ENCODE measurements at places on chromosomes 7 and 10.

DNA sequence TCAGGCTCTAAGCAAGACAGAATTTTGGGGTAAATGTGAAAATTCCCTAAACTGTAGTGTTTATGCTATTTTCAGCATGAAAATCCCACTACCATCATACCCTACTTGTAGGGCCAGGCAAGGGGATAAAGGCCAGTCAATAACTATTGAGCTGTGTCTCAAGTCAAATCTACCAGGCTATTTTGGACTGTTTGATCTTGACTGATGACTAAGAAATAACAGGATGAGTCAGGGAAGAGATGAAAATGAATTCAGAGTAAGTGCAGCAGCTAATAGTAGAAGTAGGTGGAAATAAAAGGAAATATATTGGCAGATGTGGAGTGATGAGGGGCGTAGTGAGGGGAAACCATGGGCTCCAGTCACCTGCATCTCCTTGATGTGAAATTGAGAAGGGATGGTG, 225.8 kb upstream of the PHYHIPL start:
- DNase-seq, result no peak

- DNase-seq, result no peak
Observed at GRCh38 chr10:112275512-112276245, 7.5 kb upstream of the TECTB start.

GRCh38 chr10:12873172-12873571, 128.3 kb downstream of the CCDC3 start:
- no peak for DNase-seq

GRCh38 chr7:104552102-104552501, 223.7 kb downstream of the LHFPL3 start:
- DNase-seq, result no peak

DNA sequence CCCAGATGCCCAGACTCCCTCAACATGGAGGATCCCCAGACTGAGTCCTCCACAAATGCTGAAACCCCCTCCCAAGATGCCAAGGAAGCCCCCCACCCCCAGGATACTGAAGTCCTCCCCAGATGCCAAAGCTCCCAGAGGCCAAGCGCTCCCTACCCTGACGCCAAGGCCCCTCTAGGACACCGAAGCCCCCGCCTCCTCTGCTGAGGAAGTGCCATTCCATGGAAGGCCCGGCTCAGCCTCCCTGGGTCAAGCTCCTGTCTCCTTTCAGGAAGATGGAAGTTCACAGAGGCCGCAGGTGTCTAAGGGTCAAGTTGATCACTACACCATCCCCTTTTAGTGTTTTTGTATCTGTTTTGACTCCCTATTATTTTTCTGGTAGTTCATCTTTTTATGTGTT, 606.8 kb downstream of the DNAJB6 start:
- DNase-seq, result no peak
